ENCODE measurements at places on chromosomes 16 and 17.

GRCh38 chr17:55663400-55663799 is 59.3 kb downstream of the TMEM100 start:
- no peak for DNase-seq

- no peak for DNase-seq
Measured at GRCh38 chr17:19274893-19275292, 37.7 kb downstream of the EPN2 start.

GRCh38 chr17:9577373-9577709 is 899 bp downstream of the CFAP52 start:
- DNase-seq: no peak

GRCh38 chr16:74309789-74310781 is 13.5 kb downstream of the PSMD7 start:
- DNase-seq: peak; percentile 58

- no peak for DNase-seq
Measured at GRCh38 chr17:60845012-60845411, 167.4 kb downstream of the BCAS3 start.

- no peak for DNase-seq
Measured at GRCh38 chr17:10447026-10447931, 22.1 kb downstream of the MYH4 start.

- DNase-seq: no peak
Measured at GRCh38 chr16:54288030-54288834, 1.6 kb upstream of the IRX3 start.

DNA sequence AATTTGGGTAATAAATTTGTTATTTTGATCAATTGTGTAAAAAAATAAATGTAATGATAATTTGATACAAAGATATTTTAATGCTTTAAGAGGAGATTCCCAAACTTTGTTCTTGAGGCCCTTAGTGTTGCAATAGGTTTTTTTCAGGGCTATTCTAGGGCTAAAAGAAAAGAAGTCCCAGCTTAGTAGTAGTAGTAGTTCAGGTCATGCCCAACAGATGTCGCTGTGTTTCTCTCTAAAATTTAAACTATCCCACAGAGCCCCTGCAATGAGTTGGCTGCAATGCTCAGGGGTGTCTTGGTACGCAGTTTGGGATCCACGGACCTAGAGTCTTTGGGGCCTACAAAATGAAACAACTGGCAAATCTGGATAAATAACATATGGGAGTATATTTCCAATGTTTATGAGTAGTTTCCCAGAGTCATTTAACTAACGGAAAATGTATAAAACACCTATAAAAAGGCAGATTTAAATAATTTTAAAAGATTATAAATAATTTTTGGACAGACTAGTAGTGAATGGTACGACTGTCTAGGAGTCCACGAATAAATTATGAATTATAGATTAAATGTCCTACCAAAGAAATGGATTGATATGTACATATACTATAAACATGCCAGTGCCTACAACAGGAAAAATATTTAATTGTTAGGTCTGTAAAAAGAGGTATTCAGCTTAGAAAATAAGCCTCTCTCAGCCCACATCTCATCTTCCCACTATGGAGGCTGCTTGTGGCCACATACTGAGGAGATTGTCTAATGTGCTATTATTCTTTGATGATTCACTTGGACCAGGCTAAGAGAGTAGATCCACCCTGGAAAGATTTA is 228.5 kb upstream of the PMFBP1 start:
- peak; percentile 60 for DNase-seq

- DNase-seq: no peak
Measured at GRCh38 chr16:74052016-74052415, 244.6 kb upstream of the PSMD7 start.

DNA sequence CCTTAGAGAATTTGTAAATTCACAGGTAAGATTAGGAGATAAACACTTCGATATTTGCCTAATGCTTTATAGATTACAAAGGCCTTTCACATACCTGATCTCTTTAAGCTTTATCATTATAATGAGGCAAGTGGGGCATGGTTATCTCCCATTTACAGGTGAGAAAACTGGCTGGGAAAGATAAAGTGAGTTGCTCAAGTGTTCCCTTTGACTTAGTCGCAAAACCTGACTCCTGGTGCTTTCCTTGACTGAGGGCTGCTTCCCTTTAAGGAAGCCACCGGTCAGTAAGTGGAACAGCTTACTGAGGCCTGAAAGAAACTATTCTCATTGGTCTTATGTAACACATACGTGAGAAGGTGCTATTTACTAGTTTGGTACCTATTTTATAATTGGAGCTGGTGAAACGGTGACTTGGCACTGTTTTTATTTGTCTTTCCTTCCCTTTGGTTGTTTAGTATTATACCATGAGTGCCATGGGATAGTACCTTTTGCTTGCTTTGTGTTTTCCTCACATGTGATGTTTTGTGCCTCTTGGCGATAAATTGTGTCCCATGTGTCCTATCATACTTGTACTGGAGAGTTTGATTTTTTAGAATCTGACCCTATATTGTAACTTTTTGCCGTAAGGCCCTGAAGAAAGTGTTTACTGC is 57.2 kb downstream of the NUP88 start:
- no peak for DNase-seq

DNA sequence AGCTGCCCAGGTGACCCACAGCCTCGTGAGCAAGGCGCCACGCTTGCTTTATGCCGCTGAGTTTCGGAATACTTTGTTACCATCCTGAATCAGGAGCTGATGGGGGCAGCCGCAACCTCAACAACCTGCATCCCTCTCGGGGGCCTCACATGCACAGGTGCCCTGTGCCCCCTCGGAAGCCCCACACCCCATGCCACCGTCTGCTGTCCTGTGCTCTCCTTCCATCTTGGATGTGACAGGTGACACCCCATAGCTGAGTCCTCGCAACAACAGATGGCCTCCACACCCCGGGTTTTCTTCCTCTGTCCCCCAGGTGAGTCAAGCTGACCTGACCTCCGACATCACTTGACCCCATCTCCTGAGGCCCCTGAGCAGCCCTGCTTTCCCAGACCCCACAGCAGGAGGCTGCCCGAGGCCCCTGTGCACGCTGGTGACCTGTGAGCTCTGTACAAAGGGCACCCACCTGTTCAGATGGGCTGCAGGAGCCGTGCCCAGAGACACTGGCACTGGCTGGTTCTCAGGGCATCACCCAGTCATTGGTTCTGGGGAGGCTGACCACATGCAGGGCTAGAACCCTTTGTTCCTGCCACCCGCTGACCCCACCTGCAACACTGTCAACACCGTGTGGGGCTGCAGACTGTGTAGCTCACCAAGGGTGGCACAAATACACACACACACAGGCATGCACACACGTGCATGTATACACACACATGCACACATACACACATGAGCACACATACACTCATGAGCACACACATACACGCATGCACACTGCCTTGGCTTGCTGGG is 57.7 kb downstream of the RMI2 start:
- no peak for DNase-seq

DNA sequence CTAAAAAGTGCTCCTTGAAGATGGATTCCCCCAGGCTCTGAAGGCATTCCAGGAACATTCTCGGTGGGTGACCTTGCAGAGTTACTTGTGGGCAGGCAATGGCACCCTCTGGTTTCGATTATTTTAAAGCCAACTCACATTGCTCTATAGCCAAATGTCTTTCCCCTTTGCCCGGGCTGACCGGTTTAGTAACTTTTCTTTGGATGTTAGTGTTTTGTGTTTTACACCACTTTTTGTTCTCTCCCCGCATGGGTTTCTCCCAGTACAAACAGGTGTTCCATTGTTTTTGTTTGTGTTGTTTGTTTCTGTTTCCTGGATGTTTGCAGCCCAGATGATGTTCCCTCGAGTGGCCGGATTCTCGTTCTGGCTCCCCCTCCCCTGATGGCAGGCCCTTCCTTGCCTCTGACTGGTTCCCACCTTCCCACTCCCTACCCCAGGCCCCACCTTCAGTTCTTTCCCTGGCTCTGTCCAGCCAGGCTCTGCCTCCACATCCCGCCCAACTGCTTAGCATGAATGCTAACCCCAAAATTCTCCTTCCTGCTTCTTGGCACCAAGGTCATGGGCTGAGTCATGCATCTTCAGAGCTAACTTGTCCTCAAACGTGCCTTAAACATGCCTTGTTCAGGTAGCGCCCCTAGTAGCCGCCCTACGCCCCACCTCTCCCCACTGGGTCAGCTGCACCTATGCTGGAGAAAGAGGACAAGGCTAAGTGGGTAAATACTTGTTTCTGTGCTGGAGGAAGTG is 40.6 kb downstream of the ELAC2 start:
- peak; percentile 53 for DNase-seq

- no peak for DNase-seq
Measured at GRCh38 chr17:74698069-74698468, 14.7 kb downstream of the CD300LF start.

DNA sequence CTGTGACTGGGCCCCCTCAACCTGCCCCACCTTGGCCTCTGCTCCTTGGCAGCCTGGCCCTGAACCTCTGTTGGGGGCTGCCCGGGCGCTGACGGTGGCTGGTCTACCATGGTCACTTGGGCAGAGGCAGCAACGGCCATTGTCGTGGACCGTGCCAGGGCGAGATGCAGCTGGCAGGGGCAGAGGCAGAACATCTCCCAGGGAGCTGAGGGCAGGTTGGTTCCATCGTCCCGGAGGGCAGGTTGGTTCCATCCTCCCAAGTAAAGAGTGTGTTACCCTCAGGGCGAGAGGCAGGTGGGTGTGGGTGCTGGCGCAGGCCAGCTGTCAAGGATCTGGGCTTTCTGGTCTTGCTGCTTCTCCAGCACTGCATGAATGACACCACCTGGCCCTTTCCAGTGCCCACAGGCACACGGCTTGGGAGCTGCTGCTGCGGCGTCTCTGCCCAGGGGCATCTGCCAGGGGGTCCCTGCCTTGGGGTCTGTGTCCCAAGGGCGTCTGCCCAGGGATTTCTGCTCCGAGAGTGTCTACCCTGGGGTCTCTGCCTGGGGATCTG is 12.0 kb downstream of the ACSF3 start:
- no peak for DNase-seq

- no peak for DNase-seq
Measured at GRCh38 chr16:16110111-16110490, 113.2 kb downstream of the ABCC6 start.

- DNase-seq: no peak
Measured at GRCh38 chr16:85969591-85969990, 70.6 kb downstream of the IRF8 start.

GRCh38 chr17:50265212-50265611 is 9.1 kb upstream of the TMEM92 start:
- DNase-seq: no peak

GRCh38 chr16:4319454-4320421 is 3.9 kb downstream of the GLIS2 start:
- DNase-seq: no peak

DNA sequence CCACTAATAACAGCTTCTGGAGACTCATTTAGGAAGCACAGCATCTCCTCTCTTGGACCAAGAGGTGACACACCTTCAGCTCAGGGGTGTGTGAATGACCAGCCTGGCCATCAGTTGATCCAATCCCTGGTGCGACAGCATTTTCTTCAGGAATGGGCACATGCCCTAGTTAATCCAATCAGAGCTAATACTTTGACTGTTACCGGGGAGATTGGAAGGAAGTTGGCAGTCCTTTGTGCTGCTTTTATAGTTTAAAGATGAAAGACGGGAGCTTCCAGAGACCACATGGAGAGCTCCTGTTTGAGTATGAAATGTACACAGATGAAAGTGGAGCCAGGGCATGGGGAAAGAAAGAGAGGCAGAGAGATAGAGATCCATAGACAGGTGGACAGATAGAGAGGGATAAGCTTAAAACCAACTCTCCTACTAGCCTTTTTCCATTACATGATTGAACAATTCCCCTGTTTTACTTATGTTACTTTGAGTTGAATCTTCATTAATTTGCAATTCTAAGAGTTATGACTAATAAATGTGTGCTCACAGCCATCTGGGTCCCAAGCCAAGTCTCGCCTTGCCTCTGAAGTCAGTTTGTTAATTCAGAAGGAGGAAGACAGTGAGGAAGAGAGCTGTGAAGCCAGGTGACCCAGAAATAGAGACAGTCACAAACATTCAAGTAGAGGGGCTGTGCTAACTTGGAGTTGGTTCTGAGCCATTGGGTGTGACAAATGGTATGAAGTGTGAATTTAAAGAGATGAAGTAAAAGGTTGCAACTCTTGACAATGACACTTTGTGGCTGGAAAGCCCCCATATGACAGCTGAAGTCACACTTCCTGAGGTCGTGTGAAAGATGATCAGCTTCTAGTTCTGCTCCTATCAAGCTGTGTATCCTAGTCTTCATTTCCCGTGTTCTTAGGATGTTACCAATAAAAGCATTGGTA is 120.0 kb upstream of the GOT2 start:
- DNase-seq: no peak

GRCh38 chr16:87855852-87856715 is 13.2 kb downstream of the SLC7A5 start:
- DNase-seq: no peak

- DNase-seq: no peak
Measured at GRCh38 chr17:3040882-3041281, 22.5 kb downstream of the OR1D5 start.

GRCh38 chr17:57466017-57466471 is 209.7 kb downstream of the MSI2 start:
- no peak for DNase-seq

- DNase-seq: no peak
Measured at GRCh38 chr16:937723-938122, 33.1 kb downstream of the LMF1 start.

DNA sequence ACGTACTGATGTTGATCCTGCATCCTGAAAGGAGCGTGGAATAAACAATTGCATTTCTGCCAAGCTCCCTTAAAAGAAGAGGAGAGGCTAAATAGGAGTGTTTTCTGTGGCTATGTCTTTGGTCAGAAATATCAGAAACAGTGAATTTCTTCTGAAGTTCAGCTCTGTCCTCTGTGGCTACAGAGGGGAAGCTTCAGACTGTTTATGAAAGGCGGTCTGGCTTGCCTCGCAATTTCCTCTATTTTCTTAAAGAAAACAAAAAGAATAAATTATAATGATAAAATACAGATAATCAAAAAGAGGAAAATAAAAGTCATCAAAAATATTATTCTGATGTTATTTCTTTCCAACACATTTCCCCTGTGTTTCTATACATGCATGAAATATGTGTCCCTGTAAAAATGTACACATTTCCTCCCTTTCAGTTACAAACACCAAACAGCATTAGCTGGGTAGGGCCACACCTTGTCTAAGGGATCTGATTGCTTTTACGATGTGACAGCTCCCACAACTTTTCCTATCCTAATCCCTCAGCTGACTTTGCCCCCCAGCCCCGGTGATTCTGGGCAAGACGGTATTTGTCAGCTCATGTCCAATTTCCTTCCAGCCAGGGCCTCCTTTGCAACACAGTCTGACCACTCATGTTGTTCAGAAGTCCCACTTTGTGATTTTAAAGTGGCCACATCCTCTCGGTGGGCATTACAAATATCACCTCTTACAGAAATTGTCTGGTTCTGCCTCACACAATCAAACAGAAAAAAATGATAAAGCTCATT is 439.0 kb downstream of the HS3ST3B1 start:
- DNase-seq: no peak

DNA sequence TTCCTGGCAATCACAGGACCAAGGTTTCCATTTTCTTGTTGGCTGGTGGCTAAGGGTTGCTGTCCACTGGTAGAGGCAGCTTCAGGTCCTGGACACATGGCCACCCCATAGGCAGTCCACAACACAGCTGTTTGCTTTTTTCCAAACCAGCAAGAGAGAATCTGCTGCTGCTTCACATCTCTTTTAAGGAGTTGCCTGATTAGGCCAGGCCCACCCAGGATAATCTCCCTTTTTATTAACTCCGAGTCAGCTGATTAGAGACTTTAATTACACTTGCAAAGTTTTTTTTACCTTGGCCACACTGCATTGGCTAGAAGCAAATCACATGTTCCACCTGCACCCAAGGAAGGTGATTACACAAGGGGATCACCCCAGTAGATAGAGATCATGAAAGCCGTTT is 106.6 kb upstream of the IRX6 start:
- no peak for DNase-seq
